Vagina (tissue), 2 donors: ENCODE measurements at places on chromosomes 16 and 17. TPM values are rescaled to one million over a fixed set of nuclear protein-coding genes. Genes with fewer than 3 reads are reported as not detected.

OR4D1 gene
- total RNA-seq = not detected

DNA sequence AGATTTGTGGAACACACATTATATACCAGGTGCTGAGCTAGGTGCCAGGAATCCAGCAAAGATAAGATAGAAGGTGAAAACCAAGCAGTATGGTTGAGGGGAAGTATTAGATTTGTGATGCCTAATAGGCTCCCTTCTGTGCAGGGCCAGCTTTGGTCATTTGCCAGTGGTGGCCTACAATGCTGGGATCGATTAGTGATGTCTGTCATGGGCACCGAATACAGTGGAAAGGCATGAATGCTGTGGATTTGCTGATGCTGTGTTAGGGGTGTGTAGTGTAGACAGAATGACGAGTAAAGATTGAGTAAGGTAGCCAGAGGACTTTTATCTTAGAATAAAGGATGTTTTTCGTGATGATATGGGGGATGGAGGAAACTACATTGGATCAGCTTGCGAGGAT lies 48.9 kb downstream of the SNX29 start:
- peaks cover 6% of the 10 kb centered on the region for H3K4me1 ChIP-seq
- no peak overlapping the region for H3K27ac ChIP-seq

GRCh38 chr17:27888945-27889344 lies 4.2 kb downstream of the LYRM9 start:
- no peak overlapping the region for H3K27ac ChIP-seq
- no peak overlapping the region for H3K4me3 ChIP-seq
- peaks cover 8% of the 10 kb centered on the region for H3K4me1 ChIP-seq
- no peak for DNase-seq

GRCh38 chr16:50627419-50627818 lies 53.7 kb downstream of the SNX20 start:
- peaks cover 14% of the 10 kb centered on the region for H3K4me1 ChIP-seq
- H3K4me3 ChIP-seq = no peak overlapping the region
- no peak for DNase-seq

DNA sequence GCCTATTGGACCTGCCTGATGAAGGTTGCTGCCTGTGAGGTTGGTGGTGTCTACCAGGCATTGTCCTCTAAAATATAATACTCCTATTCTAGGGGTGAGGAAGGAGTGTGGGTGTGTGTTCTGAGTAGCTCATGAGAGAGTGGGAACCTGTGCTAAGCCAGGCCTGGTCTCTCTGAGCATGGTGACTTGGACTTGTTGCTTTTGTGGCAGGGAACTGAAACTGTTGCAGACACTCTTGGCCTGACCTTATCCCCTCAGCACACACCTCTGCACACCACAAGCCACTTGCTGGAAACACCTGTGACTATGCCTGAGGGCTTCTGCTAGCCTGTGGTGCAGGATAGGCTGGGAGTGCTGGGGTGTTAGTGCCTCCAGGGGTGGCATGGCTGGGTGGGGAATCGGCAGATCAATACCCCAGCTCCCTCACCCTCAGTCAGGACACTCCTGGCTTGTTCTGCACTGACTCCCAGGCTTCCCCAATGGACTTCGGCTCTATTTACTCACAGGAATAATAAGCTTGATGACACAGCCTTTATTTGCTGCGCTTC lies 29.9 kb downstream of the PLCG2 start:
- no peak for DNase-seq
- H3K27me3 ChIP-seq = no peaks in the 10 kb centered on the region
- no peaks in the 10 kb centered on the region for H3K36me3 ChIP-seq
- H3K4me3 ChIP-seq = no peak overlapping the region

GRCh38 chr16:63323722-63324705 lies 1287.8 kb upstream of the CDH8 start:
- no peaks in the 10 kb centered on the region for H3K27me3 ChIP-seq
- no peak overlapping the region for H3K4me3 ChIP-seq
- H3K36me3 ChIP-seq = no peaks in the 10 kb centered on the region
- no peak for DNase-seq

DNA sequence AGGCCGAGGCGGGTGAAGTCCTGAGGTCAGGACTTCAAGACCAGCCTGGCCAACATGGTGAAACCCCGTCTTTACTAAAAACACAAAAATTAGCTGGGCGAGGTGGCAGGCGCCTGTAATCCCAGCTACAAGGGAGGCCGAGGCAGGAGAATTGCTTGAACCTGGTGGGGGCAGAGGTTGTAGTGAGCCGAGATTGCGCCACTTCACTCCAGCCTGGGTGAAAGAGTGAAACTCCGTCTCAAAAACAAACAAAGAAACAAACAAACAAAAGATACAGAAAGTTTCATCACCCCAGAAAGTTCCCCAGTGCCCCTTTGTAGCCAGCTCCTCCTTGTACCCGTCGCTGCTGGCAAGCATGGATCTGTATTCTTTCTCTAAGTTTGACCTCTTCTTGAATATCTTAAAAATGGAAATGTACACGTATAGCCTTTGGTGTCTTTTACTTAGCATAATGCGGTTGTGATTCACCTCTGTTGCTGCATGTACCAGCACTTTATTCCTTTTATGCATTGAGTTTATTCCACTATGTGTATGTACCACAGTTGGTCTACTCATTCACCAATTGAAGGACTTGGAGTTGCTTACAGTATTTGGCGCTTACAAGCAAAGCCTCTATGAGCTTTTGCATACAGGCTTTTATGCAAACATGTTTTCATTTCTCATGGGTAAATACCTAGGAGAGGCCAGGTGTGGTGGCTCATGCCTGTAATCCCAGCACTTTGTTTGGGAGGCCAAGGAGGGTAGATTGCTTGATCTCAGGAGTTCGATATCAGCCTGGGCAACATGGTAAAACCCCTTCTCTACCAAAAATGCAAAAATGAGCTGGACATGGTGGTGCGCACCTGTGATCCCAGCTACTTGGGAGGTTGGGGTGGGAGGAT lies 87.5 kb upstream of the CLEC18A start:
- H3K4me3 ChIP-seq = no peak overlapping the region
- H3K27ac ChIP-seq = no peak overlapping the region
- peaks cover 7% of the 10 kb centered on the region for H3K4me1 ChIP-seq
- H3K27me3 ChIP-seq = no peaks in the 10 kb centered on the region

DNA sequence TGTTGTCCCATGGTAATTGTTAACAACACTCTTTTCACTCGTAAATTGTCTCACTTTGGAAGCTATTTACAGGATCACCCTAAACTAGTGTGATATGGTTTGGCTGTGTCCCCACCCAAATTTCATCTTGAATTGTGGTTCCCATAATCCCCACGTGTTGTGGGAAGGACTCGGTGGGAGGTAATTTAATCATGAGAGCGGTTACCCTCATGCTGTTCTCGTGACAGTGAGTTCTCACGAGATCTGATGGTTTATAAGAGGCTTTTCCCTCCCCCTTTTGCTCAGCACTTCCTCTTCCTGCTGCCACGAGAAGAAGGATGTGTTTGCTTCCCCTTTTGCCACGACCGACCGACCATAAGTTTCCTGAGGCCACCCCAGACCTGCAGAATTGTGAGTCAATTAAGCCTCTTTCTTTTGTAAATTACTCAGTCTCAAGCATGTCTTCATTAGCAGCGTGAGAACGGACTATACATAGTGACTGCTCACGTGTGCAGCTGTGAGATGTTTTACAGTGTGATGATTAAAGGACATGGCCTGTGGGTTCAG lies 34.4 kb downstream of the DNAH3 start:
- H3K27ac ChIP-seq = no peak overlapping the region
- no peaks in the 10 kb centered on the region for H3K27me3 ChIP-seq
- no peak for DNase-seq
- H3K4me1 ChIP-seq = no peaks in the 10 kb centered on the region
- no peak overlapping the region for H3K4me3 ChIP-seq

DNA sequence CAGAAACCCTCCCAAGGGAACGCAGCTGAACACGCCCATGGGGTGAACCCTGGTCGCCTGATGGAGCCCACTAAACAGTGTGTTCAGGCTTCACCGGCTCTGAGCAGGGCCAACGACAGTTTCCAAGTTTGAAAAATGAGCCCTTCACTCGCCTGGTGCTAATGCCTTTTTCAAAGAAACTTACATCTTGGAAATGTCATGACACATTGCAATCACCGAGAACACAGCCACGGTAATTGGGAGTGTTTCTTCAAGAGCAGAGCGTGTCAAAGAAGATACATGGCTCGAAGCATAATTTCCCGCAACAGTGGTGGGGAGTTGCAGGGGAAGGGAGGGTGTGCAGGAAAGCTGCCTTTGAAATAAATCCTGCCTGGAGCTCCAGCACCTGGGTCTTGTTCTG lies 463.2 kb downstream of the TMEM114 start:
- no peak overlapping the region for H3K4me3 ChIP-seq
- no peak for DNase-seq
- H3K36me3 ChIP-seq = no peaks in the 10 kb centered on the region
- no peaks in the 10 kb centered on the region for H3K4me1 ChIP-seq
